CD4-positive, alpha-beta T cell treated with Interferon gamma for 1 hour (primary cell): ENCODE measurements at places on chromosomes 12 and 14.
A peak's percentile ranks its signal among the peaks of the same experiment; 100 is the strongest.

DNA sequence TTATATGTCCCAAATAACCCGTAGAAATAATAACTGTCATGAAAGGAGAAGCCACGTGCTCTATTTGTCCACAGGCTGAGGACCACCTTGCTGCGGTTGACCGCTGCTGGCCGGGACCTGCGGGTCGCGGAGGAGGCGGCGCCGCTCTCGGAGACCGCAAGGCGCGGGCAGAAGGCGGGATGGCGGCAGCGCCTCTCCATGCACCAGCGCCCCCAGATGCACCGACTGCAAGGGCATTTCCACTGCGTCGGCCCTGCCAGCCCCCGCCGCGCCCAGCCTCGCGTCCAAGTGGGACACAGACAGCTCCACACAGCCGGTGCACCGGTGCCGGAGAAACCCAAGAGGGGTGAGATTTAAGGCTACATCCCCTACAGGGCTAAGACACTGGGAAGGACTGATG is 21.0 kb downstream of the RPGRIP1 start:
- peak; percentile 29 for DNase-seq

DNA sequence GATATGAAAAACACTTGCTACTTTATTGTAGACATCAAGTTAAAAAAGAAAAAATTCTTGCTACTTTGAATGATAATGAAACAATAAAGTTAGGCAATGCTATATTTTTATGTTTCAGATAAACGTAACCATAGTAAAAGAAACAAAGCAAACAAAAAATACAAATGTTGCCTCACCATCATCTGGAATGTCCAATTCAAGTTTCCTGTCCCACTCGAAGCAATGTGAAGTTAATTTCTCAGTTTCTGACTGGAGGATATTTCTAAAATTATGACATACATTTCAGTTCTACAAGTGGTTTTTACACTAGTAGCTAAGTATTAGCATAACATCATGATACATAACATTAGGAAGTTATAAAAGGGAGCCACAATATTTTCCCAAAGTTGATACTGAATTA is 20.9 kb downstream of the DLGAP5 start:
- DNase-seq, result no peak

GRCh38 chr12:110028323-110028722 is 20.0 kb downstream of the C12orf76 start:
- DNase-seq, result no peak

- DNase-seq, result no peak
Observed at GRCh38 chr12:37548266-37548805, 768.2 kb upstream of the ALG10B start.

GRCh38 chr14:69682136-69682535 is 70.7 kb downstream of the SUSD6 start:
- no peak for DNase-seq

DNA sequence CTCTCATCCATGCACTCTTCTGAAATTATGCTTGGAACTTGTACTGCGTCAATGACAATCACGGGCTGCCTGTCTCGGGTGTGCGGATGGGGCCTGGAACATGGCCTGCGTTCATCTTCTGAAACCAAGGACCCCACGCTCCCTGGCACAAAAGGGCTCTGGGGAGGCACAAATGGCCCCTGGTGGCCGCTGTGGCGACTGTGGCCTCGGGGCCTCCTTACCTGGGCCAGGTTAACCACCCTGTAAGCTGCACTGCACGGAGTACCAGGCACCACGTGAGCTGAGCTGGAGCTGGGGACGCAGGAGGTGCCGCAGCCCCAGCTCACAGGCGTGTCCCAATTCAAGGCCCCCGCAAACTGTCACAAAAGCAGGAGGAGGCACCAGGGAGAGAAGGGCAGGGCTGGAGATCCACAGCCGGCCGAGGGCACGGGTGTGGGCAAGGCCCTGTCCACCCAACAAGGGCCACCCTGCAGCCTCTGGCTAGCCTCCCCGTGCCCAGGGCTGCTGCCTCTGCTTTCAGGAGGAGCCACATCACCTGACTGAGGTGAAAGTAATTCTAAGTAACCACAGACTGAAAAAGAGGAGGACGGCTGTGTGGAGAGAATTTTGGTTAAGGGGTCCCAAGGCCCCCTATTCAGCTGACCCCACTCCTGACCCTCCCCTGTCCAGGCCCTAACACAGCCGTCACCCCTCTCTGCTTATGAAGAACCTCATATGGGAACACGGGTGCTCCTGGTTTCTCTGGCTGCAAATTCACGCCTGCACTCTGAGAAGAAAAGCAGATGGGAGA is 61.1 kb upstream of the GALNT9 start:
- DNase-seq, result no peak

GRCh38 chr12:71371122-71371521 is 68.5 kb upstream of the LGR5 start:
- no peak for DNase-seq

- peak; percentile 62 for DNase-seq
Observed at GRCh38 chr12:116599285-116600136, 40.3 kb downstream of the MAP1LC3B2 start.

- no peak for DNase-seq
Observed at GRCh38 chr14:49319810-49320209, 266.4 kb downstream of the RPS29 start.

DNA sequence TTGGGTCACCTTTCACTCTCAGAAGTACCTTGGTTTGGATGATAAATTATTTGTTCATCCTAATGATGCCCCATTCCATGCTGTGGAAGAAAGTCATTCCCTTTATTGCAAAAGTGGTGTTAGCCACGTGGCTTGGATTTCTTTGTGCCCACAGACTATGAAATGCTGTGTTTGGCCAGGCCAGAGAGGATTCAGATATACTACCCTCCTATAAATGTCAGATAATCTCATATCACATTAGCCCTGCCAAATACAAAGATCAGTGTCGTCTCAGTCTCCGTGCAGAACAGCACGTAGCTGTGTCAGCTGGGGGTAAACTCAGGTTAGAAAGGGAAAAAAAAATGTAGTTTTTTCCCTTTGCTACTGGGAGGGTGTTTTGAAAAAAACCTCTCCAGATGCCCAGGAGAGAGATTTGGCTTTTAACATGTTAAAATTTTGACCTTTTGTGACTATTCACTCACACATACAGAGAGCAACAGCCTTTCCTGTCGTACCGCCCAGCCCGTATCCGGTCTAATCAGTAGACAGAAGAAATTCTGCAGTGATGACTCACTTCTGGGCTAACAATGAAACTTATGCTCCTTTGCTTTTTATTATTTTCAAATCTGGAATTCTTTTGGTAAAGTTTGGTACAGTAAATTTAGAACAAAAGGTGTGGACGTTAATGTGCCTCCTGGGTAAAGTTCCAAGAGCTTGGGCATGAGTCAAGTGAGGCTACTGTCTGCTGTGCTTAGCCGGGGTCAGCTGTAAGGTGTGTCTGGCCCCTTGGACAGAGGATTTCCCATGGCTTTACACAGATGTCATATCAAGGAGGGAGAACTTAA is 8.5 kb upstream of the PTPRB start:
- peak; percentile 3 for DNase-seq

DNA sequence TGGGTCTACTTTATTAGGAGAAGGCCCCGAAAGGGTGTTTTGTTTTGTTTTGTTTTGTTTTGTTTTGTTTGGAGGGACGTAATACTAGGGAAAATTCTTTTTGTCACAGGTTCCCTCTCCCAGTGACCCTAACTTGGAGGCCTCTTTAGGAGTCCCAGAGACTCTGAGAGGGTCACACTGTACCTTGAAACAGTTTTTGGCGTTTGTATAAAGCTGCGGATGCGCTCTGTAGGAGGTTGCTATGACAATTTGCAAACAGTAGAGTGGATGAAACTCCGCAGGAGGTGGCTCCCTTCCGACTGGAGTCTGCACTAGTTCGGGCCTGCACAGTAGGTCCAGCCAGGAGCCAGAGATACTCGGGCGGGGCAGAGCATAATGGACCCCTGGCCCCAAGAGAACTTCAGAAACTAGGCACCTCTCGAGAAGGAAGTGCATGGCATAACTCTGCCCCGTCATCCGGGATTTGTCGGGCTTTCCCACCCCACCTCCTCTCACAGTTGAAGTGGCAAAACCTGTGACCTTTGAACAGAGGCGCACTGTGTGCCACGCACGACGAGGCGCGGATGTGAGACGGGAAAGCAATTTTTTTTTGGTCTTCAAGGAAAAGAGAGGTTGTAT is 1.3 kb upstream of the DYRK2 start:
- no peak for DNase-seq

GRCh38 chr14:64422005-64422404 is 33.9 kb downstream of the MTHFD1 start:
- DNase-seq, result no peak

GRCh38 chr14:93564918-93565317 is 134.2 kb downstream of the UNC79 start:
- DNase-seq, result no peak

DNA sequence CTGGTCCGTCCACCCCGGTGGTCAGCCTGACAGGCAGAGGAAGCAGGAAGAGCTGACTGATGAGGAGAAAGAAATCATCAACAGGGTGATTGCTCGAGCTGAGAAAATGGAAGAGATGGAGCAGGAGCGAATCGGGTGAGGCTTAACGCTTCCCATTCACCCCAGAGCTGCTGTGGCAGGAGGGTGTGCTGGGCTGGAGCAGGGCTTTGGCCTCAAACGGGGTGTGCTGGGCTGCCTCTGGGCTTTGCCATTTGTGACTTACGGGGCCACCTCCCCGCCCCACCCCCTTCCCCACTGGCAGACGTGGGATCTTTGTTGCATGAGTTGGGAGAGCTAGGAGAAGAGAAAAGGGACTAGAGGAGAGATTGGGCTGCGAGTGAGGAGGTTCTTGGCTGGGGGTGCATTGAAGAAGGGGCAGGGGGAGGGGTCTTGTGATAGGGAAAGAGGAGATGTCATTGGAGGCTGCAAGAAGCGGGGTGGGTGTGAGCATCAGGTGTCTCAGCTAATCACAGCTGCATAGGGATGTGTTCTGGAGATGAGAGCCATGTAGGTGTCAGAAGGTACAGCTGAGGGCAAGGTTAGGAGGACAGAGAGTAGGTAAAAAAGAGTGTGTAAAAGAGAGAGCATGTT is 56.3 kb downstream of the RPH3A start:
- no peak for DNase-seq

GRCh38 chr12:13727707-13728195 is 253.7 kb downstream of the GRIN2B start:
- no peak for DNase-seq

DNA sequence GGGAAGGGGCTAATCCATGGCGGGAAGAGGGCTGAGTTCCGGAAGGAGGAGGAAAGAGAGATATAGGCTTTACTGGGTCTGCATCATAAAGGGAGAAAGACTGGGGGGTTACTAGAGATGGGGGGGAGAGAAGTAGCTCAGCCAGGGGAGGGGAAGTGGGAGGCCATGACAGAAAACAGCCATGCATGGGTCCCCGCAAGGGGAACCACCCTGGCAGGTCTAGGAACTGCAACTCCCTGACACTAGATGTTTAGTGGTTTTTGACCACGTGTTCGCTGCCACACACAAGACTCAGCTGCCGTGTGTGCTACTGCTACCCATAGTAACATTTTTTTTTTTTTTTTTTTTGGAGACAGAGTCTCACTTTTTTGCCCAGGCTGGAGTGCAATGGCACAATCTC is 145.0 kb downstream of the RIMBP2 start:
- no peak for DNase-seq
